ENCODE measurements at places on chromosomes 5 and 9. TPM values are rescaled to one million over a fixed set of nuclear protein-coding genes. Genes with fewer than 3 reads are reported as not detected.
A peak's percentile ranks its signal among the peaks of the same experiment; 100 is the strongest.

- no peak for DNase-seq
Observed at GRCh38 chr5:78568212-78568611, 80.4 kb downstream of the LHFPL2 start.

DNA sequence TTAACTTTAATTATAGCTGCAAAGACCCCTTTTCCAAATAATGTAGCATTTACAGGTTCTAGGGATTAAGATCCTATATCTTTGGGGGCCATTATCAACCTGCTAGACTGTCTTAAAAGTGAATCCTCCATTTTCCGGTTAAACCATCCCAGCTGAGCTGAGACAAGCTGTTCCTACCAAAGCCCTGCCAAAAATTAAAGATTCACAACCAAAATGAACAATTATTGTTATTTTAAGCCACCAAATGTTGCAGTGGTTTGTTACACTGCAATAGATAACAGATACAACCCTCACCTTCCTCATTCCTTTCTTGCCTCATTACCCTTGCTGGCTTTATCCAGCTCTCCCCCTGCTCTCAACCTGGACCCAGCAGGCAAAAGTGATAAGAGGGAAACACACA, 343.4 kb downstream of the CDK5RAP2 start:
- DNase-seq, result no peak

GRCh38 chr5:59847586-59847985, 45.9 kb downstream of the PDE4D start:
- no peak for DNase-seq

Gene FBN2
- polyA plus RNA-seq, result 46.5 TPM

- DNase-seq, result no peak
Observed at GRCh38 chr9:36748322-36748899, 175.7 kb downstream of the MELK start.

GRCh38 chr9:72150661-72151060, 1.4 kb downstream of the GDA start:
- no peak for DNase-seq

- DNase-seq, result no peak
Observed at GRCh38 chr9:110240198-110240597, 16.1 kb downstream of the TXN start.

- DNase-seq, result no peak
Observed at GRCh38 chr9:129201289-129201688, 23.2 kb upstream of the IER5L start.

DNA sequence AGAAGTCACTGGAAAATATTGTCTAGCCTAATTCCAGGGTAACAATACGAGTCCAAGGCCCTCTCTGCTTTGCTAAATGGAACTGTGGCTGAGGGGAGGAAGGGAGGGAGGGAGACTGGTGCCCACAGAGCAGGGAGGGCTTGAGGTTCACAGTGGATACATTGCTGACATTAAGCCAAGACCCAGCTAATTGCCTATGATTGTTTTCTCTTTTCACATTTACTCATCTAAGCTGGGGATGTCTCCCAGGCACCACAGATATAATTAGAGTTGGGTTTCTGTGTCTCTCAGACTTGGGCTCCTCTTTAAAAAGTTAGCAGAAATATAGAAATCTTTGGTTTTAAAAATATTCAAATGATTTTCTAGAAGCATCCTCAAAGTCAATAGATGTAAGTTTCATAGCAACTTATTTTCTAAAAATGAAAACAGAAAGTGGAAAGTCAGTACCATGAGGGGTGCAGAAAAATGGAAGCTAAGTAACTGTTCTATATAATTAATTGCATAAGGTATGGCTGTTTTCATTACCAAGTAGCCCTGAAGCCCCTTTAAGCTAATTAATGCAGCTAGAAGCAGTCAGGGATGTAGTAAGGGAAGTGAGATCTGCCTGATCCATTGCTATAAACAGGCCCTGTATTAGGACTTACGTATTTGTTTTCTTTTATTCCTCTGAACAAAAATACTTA, 259.8 kb downstream of the NDUFS4 start:
- no peak for DNase-seq

DNA sequence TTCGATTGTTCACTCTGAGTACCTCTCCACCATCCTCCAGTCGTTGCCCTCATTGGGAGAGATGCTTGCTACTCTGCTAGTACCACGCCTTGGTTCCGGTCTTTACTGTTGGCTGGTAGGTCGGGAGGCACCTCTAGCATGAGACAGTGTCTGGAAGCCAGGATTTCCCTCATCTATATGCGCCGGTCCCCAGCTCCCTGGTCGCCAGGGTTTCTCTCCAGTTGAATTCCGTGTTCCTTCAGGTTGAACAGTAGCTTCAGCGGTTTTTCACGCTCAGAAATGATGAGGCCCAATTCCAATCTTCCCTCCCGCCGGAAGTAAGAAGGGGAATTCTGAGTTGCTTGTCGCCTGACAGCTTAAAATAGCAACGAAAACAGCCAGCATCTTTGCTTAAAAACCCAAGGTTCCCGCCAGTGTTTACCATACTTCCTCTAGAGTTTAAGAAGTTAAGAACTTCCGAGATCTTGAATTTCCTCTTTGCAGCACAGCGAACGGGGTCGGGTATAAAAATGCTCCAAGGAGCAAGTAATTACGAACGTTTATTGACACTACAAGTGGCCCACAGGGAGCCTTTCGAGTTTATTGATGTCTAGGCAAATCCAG, 1.3 kb upstream of the ST8SIA4 start:
- DNase-seq, result no peak

DNA sequence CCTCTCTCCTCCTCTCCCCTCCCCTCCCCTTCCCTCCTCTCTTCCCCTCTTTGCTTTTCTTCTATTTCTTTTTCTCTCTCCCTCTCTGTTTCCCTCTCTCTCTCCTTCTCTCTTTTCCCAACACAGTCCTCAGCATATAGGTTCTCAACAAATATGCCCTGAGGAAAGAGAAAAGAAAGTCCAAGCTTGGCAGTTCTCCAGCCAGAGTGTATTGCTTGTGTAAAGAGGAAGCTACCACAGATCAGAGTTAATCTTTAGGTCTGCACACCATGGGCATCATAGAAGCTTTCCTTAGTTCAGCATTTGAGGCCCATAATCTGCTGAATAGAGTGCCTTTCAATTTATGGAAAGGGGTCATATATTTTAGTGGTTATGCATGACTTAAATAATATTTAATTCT, 382.8 kb upstream of the WWC1 start:
- no peak for DNase-seq

DNA sequence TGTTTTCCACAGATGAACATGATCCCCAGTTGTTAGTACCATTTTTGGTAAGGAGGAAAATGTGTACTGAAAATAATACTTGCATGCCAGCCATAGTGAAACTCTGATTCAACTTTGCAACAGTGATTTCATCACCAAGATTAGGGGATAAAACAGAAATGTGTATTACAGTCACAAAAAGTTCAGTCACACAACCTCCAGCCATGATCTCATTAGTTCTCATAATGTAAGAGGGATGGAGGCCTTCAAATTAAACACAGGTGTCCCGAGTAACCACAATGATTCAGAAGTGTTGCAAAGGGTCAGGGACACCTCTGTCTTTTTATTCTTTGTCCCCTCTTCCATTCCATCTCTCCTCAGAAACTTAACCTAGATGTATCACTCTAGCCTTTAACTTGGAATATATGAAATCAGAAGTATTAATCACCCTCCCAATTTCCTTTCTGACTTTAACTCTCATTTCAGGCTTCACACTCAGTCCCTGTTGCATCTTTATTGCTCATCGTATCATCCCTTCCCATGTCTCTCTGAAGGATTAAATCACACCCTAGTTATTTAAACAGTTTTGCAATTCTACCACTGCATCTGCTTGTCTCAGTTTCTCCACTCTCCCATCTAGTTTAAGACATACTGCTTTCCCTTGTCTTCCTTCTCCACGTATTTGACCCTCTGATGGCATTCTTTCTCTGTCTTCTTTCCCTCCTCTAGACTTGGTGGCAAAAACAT, 291.2 kb downstream of the ADAMTS6 start:
- DNase-seq, result peak; percentile 95

DNA sequence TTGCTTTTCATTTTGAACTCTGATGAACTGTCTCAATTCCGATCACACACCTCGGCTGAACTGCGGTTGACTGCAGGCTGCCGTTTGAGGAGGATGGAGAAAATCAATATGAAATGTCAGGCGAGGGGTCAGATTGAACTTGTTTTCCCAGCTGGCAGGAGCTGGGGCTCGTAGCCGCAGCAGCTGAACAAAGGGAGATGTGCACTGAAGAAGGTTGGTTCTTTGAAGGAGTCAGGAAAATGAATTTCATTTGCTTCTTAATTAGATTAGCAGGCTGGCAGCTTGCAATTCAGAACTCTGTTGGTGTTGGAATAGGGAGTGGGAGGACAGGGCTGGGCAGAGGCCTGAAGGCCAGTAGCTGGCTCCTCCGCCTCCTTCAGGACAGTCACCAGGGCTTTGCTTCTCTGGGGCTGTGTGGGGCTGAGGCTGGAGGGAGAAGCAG, 117.4 kb upstream of the GPR151 start:
- DNase-seq, result no peak

Gene EIF4E1B
- not detected for polyA plus RNA-seq

- no peak for DNase-seq
Observed at GRCh38 chr5:119397518-119398380, 41.9 kb downstream of the TNFAIP8 start.

DNA sequence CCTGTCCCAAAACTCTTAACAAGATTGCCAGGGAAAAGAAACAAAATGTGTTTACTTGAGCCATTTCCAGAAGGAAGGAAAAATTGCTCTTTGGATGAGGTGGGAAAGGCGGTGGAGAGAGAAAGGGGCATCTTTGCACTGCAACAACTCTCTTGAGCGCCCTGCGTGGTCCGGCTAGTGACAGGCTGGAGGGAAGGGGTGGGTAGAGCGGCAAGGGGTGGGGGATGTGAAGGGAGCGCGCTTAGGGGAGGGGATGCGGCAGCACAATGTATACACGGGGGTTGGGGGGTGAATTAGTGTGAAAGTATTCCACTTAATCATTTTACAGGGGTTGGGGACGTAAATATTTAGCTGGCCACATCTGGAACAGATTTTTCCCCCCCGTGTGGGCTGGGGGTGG, 1.3 kb downstream of the FGF10 start:
- no peak for DNase-seq

DNA sequence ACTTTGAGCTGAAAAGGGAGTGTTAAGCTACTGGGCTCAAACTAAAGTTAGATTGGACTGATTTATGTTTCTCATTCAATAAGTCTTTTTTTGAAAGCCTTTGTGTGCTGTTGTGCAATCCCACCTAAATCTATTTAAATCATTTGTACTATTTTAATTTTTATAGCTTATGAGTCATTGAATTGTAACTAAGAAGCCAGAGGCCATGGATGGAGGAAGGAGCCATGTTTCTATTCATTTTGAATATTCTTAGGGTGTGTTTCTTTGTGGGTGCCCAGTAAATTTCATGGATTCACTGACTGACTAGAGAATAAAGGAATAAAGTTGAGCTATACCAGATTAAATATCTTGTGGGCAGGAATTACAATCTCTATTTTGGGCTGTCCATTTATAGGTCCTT, 238.5 kb downstream of the KIF4B start:
- DNase-seq, result no peak

DNA sequence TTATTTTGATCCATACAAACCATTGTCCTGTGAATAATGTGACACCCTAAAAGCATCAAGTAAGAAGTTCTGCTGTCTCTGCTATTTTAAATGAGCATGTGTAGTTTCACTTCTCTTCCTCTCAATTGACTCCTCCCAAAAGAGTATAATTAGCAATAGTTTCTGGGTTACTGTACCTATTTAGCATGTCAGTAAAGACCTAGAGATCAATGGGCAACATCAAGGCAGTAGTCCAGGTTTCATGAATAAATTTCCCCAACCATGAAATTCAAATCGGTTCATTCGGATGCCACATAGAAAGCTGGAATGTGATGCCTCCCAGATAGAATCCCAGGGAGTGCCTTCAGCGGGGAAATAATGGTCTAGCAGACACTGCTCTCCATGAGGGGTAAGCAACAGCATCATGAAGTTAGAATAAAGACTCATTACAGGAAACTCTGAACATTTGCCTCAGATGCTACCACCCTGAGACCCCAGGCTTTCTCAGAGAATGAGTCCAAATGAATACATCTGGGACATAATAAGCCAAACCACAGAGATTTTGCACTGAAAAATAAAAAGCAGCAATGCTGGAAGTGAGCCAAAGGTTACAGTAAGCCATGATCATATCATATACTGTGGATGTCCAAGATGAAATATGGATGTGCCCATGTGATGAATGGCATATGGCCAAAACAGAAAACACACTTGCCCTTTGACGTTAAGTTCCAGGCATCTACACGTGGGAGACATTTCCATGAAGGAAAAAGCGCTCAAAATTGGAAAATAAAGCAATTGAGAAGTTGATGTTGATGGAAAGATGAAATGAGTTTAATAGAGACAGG, 1107.0 kb upstream of the SEMA6A start:
- DNase-seq, result no peak

Gene SPINK6
- polyA plus RNA-seq, result not detected

Gene DNAI1
- not detected for polyA plus RNA-seq

- no peak for DNase-seq
Observed at GRCh38 chr9:116639251-116639741, 47.8 kb upstream of the TRIM32 start.

- no peak for DNase-seq
Observed at GRCh38 chr9:112041199-112041535, 133.9 kb downstream of the SUSD1 start.

Data from AG04450 (cell line).